Activated T-helper 2 cell treated with anti-CD3 and anti-CD28 coated beads, Interferon-gamma antibody, Interleukin-2, Interleukin-4, amounts not matched to agents 10 μg/mL and 5 μg/mL and 100 μg/mL, durations not matched to agents 14 hours and 24 hours and 36 hours (primary cell): ENCODE measurements at places on chromosomes 12 and 14.

GRCh38 chr14:74710480-74710879, 2.4 kb downstream of the AREL1 start:
- no peak for DNase-seq
- peaks cover 17% of the 10 kb centered on the region for H3K36me3 ChIP-seq
- H3K4me1 ChIP-seq: peaks cover 23% of the 10 kb centered on the region
- peak overlapping the region; percentile 33 for H3K4me3 ChIP-seq

- no peaks in the 10 kb centered on the region for H3K27me3 ChIP-seq
- H3K4me3 ChIP-seq: no peak overlapping the region
- DNase-seq: no peak
- peaks cover 8% of the 10 kb centered on the region for H3K4me1 ChIP-seq
- no peak overlapping the region for H3K27ac ChIP-seq
Measured at GRCh38 chr14:105854600-105855245, 328.3 kb downstream of the TMEM121 start.

- H3K4me1 ChIP-seq: no peaks in the 10 kb centered on the region
- H3K36me3 ChIP-seq: no peaks in the 10 kb centered on the region
- H3K4me3 ChIP-seq: no peak overlapping the region
- H3K27me3 ChIP-seq: no peaks in the 10 kb centered on the region
- no peak overlapping the region for H3K27ac ChIP-seq
Measured at GRCh38 chr14:32710231-32710671, 228.4 kb upstream of the NPAS3 start.

DNA sequence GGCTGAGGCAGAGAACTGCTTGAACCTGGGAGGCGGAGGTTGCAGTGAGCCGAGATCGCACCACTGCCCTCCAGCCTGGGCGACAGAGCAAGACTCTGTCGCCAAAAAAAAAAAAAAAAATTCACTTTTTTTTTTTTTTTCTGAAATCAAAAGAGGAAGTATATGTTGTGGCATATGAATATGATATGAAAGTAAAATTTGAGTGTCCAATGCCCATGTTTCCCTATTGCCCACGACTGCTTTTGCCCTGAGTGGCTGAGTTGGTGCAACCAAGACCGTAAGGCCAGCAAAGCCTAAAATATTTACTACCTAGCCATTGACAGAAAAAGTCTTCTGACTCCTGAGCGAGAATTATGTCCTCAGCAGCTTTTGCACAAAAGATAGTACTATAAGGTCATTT, 101.7 kb upstream of the PARP11 start:
- H3K36me3 ChIP-seq: no peaks in the 10 kb centered on the region
- peaks cover 2% of the 10 kb centered on the region for H3K27me3 ChIP-seq
- H3K27ac ChIP-seq: peak overlapping the region; percentile 22
- peaks cover 63% of the 10 kb centered on the region for H3K4me1 ChIP-seq
- DNase-seq: no peak
